ENCODE measurements at places on chromosomes 5 and 9. TPM values are rescaled to one million over a fixed set of nuclear protein-coding genes. Genes with fewer than 3 reads are reported as not detected.

DNA sequence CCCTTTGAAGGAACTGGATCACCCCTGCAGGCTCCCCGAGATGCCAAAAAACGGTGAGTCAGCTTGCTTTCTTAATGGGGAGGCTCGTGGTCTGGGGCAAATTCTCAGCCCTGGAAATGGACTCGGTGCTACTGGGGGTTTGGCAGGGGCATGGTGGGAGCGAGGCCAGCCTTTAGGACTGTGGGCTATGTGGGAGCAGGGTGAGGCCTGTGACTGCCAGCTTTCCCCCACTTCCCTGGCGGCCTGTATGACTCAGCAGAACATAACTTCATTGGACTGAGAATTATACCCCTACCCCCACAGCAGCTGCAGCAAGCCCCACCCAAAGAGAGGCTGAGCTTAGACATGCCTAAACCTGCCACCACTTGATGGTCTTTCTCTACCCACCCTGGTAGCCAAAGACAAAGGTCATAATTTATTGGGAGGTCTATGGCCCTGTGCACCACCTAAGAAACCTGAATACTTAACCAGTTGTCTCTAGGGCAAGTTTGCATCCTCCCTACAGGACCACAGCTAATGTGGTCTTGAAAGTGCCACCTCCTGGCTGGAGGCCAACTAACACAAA, 325.3 kb downstream of the TLE1 start:
- H3K27ac ChIP-seq, result no peak overlapping the region
- H3K27me3 ChIP-seq, result no peaks in the 10 kb centered on the region
- no peak overlapping the region for H3K4me3 ChIP-seq
- no peak for DNase-seq
- no peaks in the 10 kb centered on the region for H3K4me1 ChIP-seq
- H3K36me3 ChIP-seq, result no peaks in the 10 kb centered on the region

- no peak for DNase-seq
- H3K27me3 ChIP-seq, result peaks cover 12% of the 10 kb centered on the region
- no peaks in the 10 kb centered on the region for H3K36me3 ChIP-seq
- no peak overlapping the region for H3K4me3 ChIP-seq
Observed at GRCh38 chr9:94478755-94479730, 75.8 kb upstream of the PCAT7 start.

- no peaks in the 10 kb centered on the region for H3K27me3 ChIP-seq
- no peak overlapping the region for H3K4me3 ChIP-seq
- no peak overlapping the region for H3K27ac ChIP-seq
Observed at GRCh38 chr5:147170603-147171002, 64.2 kb upstream of the STK32A start.

- H3K4me3 ChIP-seq, result no peak overlapping the region
- no peak overlapping the region for H3K27ac ChIP-seq
- no peaks in the 10 kb centered on the region for H3K36me3 ChIP-seq
Observed at GRCh38 chr9:108087781-108088180, 598.2 kb upstream of the KLF4 start.

DNA sequence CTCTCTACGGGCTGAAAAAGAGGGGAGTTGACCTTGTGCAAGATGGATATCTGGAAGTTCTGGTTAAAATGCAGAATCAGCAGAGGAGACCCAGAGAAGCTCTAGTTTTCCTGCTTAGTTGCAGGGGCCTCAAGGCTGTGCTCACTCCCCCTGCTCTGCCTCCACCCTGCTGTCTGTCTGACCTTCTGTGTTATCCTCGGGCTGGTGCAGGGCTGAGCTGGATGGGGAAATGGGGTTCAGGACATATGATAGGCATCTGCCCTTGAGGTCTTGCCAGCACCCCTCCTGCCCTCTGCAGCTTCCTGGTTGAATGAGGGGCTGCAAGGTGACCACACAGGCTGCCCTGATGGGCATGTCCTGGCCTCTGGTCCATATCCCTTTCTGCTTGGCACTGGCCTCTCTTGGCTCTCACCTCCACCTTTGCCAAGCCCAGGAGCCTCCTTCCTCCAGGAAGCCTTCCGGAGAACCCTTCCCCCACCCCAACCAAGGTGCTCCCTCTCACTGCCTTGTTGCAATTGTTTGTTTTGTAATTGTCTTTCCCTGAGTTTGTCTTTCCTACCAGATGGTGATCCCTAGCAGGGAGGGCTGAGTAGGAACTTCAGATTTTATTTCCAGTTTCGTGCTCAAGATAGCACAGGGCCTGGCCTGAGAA, 1.3 kb downstream of the TMEM268 start:
- peak overlapping the region; percentile 83 for H3K4me3 ChIP-seq
- H3K27me3 ChIP-seq, result no peaks in the 10 kb centered on the region
- H3K27ac ChIP-seq, result peak overlapping the region; percentile 86
- peaks cover 47% of the 10 kb centered on the region for H3K4me1 ChIP-seq

DNA sequence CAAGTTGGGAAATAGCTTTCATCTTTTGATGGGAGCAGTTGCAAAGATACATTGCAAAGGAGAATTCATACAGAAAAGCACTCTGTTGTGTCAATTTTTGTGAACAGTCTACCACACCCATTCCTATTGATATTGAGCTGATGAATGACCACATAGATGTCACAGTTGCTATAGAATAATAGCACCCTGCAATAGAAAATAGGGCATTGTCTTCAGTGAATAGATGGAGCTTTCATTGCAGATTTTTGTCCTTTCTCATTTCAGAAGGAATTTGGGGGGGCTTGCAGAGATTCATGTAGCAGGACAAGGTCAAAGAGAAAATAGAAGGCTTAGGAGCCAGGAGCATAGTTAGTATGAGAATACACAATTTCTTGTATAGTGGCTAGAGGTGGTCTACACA, 237.9 kb downstream of the TMEM38B start:
- no peaks in the 10 kb centered on the region for H3K4me1 ChIP-seq
- H3K4me3 ChIP-seq, result no peak overlapping the region
- no peak for DNase-seq
- no peak overlapping the region for H3K27ac ChIP-seq
- H3K27me3 ChIP-seq, result no peaks in the 10 kb centered on the region
- H3K36me3 ChIP-seq, result no peaks in the 10 kb centered on the region

Gene CDC14B
- 6.5 TPM for total RNA-seq

Gene UGT3A2
- not detected for total RNA-seq

Gene INSYN2B
- total RNA-seq, result not detected

Measured in activated T-helper 2 cell treated with anti-CD3 and anti-CD28 coated beads, Interferon-gamma antibody, Interleukin-2, Interleukin-4, amounts not matched to agents 10 μg/mL and 5 μg/mL and 100 μg/mL, durations not matched to agents 14 hours and 24 hours and 36 hours (primary cell).